ENCODE measurements at places on chromosomes 6 and 20.

GRCh38 chr6:31919624-31920303 lies 7.8 kb upstream of the C2 start:
- DNase-seq = no peak

- DNase-seq = no peak
Measured at GRCh38 chr20:35801865-35802264, 30.1 kb downstream of the PHF20 start.

- no peak for DNase-seq
Measured at GRCh38 chr6:31086788-31087440, 25.5 kb downstream of the C6orf15 start.

- DNase-seq = no peak
Measured at GRCh38 chr6:157272866-157273755, 50.2 kb downstream of the TMEM242 start.

- DNase-seq = peak; percentile 38
Measured at GRCh38 chr20:53708129-53708968, 114.7 kb upstream of the ZNF217 start.

GRCh38 chr6:125547381-125547780 lies 202.1 kb upstream of the HEY2 start:
- DNase-seq = no peak

DNA sequence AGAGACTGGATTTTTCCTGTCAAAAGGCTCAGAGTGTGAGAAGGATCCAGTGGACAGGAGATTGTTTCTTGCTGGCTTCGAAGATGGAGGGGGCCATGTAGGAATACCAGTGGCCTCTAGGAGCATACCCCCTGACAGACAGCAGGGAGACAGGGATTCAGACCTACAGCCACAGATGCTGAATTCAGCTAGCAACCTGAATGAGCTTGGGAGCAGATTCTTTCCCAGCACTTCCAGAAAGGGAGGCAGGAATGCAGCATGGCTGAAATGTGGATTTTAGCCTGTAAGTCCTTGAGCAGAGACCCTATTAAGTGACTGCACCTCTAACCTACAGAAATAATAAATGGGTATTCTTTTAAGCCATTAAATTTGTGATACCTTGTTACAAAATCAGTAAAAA lies 44.6 kb downstream of the STXBP5 start:
- DNase-seq = no peak

- no peak for DNase-seq
Measured at GRCh38 chr6:90544081-90544480, 42.8 kb downstream of the MAP3K7 start.

- peak; percentile 60 for DNase-seq
Measured at GRCh38 chr6:34792605-34793500, 970 bp downstream of the BLTP3A start.

DNA sequence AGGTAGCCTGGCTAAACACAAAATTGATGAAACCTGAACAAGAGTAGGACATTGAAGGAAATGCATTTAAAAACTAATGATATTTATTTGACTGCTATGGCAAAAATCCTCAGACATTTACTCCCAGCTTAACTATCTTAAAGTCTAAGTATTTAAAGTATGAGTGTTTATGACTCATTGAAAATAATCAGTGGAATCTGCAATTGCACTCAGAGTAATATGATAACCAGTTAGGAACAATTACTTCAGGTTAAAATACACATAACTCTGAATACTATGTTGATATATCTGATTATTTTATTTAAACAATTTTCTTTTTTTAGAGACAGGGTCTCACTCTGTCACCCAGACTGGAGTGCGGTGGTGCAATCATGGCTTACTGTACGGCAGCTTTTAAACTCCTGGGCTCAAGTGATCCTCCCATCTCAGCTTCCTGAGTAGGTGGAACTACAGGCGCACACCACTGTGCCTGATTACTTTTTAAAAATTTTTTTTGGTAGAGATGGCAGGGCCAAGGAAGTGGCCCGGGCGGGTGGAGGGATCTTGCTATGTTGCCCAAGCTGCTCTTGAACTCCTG lies 43.9 kb downstream of the FILIP1 start:
- no peak for DNase-seq
